Vein endothelial cell (primary cell): ENCODE measurements at places on chromosomes 11 and 22. TPM values are rescaled to one million over a fixed set of nuclear protein-coding genes. Genes with fewer than 3 reads are reported as not detected.

ADAMTS8 gene
- total RNA-seq = not detected in 2 replicates

TRIM49 gene
- total RNA-seq = not detected in 2 replicates

CNTN5 gene
- not detected in 2 replicates for total RNA-seq

APOA5 gene
- not detected in 2 replicates for total RNA-seq

OR8G5 gene
- total RNA-seq = not detected in 2 replicates

TRPM5 gene
- total RNA-seq = not detected in 2 replicates

H19 gene
- 4.7 and 28.1 TPM in 2 replicates for total RNA-seq

CHRM1 gene
- total RNA-seq = not detected in 2 replicates
